ENCODE measurements at places on chromosomes 7 and 10. TPM values are rescaled to one million over a fixed set of nuclear protein-coding genes. Genes with fewer than 3 reads are reported as not detected.

The THSD7A gene
- not detected for total RNA-seq

The INMT gene
- total RNA-seq, result not detected

The TEX36 gene
- total RNA-seq, result not detected

GRCh38 chr10:15758618-15759017 lies 38.9 kb upstream of the ITGA8 start:
- no peak for DNase-seq

The SPDYE16 gene
- not detected for total RNA-seq

GRCh38 chr10:128046953-128047290 lies 79.3 kb downstream of the MKI67 start:
- DNase-seq, result no peak

DNA sequence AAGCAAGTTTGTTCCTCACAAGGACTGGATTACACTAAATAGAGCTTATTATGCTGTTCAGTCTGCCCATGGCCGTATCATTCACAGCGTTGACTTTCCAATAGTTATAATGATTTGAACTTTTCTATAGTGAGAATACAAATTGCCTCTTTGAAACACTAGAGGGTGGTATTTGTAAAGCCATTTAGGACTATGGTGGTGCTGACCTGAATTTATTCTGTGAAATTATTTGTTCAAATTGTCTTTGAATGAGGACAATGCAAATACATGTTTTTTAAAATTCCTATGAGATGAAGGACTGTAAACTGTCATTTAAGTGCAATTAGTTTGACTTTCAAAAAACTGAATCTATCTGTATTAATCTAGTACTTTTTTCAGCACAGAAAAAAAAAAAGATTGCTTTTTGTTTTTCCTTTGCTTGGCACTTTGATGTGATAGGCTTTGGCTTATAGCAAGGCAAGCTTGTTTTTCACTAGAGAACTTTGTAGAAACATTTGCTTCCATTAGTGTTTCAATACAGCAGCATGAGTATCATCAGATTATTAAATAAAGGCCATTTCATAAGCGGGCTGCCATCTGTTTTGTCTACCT lies 122.7 kb upstream of the TMEM229A start:
- DNase-seq, result peak; percentile 22

DNA sequence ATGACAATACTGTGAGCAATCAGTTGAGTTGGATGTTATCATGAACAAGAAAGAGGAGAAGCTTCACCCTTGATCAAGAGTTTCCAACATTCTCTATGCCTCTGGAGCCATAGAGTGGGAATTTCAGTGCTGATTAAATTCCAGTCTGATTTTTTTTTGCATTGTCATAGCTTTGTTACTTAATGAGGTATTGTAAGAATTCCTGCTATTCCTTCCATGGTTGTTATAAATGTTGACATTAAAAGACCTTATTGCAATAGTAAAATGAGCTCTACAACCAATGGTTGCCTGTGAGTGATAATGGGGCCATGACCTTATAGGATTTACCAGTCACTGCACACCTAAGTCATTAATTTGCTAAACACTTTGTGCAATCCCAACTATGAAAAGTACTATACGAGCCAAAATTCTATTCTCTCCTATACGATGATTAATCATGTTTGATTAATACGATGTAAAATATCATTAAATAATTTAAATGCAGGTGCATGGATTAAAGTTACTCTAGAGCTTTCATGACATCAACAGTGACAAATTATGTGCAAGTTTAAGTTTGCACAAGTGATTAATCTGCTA lies 353.2 kb upstream of the KLF6 start:
- DNase-seq, result no peak

GRCh38 chr7:106070567-106071254 lies 41.4 kb downstream of the SYPL1 start:
- no peak for DNase-seq

The MUC12 gene
- total RNA-seq, result 0.21 TPM

- DNase-seq, result no peak
Measured at GRCh38 chr10:48542471-48543181, 62.2 kb downstream of the ARHGAP22 start.

- DNase-seq, result no peak
Measured at GRCh38 chr7:1494447-1494846, 9.7 kb downstream of the INTS1 start.

The ELMO1 gene
- not detected for total RNA-seq

DNA sequence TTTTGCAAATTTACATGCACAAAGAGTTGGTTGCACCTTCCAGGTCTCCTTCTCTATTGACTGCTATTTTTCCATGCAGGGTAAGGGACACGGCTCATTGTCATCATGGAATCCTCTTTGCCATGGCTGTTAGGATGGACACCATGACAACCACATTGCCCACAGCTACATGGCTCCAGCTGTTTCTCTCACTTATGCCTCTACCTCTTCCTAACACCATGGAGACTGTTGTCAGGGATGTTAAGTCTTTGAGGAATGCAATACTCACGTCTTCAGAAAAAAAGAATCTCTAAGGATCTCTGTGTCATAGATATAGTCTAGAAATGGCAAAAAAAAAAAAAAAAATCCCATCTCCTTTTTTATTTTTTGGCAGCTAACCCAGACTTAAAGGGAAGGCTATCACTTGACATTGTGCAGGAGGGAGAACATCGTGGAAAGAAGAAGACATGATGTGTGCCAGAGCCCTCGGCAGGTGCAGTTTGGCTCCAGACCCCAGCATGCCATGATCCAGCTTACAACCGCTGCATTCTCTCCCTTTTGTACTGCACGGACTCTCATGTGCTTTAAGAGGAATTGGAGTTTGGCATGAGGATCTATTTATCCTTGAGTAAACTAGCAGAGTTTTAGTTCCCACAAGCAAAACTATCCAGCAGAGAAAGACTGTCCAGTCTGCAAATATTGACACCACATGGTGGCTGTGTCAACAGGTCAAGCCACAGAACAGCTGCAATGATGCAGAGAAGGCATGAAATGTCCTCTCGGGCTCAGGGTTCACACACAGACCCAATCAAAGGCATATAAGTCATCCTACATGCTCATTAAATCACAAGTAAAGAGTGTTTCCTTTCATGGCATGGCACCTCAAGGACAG lies 70.8 kb downstream of the FRMD4A start:
- no peak for DNase-seq
